ENCODE measurements at places on chromosomes 6 and 20. TPM values are rescaled to one million over a fixed set of nuclear protein-coding genes. Genes with fewer than 3 reads are reported as not detected.
A peak's percentile ranks its signal among the peaks of the same experiment; 100 is the strongest.

- ATAC-seq: no peak
Measured at GRCh38 chr6:43901733-43902230, 131.8 kb downstream of the VEGFA start.

DNA sequence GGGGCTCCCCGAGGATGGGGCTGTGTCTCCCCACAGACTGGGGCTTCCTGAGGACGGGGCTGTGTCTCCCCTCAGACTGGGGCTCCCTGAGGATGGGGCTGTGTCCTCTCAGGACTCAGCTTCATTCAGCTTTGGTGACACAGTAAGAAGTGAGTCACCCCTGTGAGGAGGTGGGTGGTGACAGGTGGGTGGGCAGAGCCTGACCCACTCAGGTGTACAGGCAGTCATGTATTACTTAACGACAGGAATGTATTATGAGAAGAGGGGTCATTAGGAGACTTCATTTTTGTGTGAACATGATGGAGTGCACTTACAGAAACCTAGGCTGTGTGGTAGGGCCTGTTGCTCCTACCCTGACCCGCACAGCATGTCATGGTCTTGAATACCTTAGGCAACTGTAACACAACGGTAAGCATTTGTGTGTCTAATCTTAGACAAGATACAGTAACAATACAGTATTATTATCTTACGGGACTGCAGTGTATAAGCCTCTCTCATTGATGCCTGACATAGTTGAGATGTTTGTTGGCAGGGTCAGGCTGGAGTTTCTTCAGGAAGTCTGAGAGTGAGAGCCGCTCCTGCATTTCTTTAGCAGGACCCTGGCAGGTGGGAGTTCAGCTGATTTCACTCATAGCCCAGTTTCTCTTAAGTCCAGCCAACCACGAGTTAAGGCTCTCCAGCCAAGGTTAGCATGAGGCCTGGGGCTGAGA is 10.9 kb upstream of the PGC start:
- no peak for ATAC-seq

DNA sequence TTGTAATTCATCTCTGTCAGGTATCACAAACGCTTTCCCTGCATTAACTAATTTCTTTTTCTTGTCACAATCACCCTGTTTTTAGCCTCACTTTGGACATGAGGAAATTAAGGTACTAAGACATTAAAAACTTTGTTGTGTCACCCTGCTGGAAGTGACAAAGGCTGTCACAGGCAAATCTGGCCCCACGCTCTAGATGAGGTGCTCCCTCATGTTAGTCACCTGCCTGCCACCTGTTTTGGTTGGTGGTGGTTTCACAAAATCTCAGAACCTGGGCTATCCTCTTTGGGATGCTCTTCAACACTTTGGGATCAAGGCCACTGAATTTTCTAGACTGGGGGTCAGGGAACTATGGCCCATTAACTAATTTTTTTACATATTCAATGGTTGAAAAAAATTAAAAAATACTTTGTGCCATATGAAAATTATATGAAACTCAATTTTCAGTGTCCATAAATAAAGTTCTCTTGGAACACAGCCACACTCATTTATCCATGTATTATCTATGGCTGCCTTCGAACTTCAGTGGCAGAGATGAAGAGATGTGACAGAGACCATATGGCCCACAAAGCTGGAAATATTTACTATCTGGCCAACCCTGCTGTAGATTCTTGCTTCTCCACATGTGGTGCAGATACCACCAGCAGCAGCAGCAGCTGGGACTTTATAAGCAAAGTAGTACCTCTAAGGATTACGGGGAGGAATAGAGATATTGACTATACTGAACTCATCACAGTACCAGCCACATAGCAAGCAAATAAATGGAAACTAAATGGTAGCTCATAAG is 16.1 kb upstream of the TNFAIP3 start:
- peak; percentile 15 for ATAC-seq

DNA sequence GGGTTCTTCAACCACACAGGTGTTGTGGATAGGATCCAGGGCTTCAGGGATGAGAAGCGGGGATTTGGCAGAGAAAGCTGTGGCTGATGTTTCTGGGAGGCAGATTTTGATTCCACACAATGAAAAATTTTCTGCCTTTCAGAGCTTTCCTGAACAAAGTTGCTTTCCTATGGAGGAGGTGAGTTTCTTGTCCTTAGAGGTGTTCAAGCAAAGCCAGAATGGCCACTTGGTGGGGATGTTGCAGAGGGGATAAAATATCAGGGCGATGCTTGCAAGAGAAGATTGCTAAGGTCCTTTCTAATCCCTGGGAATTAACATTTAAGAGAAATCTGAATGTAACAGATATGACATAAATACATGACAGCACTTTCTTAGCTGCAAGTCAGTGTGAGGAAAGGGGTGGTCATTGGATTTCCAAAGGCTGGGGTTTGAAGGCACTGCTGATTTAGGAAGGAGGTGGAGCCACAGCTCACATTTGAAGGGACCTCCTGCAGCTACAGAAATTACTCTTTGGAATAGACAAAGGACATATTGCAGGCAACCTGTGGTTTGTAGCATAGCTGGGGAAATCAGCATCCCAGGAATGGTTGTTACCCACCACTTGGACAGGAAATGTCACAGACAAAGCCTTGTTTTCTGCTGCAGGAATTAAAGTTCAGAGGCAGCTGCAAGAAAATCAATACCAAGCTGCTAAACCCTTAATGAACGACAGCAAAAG is 271.1 kb upstream of the CHD6 start:
- ATAC-seq: no peak

DNA sequence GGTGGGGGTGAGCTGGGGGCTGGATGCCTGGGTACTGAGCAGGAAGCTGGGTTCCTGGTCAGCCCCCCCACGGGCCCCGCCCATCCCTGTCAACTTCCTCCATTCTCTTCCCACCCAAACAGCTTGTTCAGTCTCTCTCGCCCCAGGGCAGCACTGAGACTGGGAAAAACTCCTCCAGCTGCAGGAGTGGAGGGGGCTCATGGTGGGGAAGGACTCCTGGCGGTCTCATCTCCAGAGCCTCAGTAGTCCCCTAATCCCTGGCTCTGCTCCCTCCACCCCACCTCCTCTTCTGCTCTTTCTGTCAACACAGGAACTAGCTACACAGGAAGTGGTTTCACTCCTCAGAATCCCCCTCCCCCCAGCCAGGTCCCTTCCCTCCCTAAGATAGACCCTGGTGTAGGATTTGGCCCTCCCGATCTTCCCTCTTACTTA is at the start of gene GPSM3:
Gene GPSM3, minus strand, starts transcription at position 36 of the 432 bp plus-strand sequence. CDS start 130 bp downstream, outside the sequence.
- no peak for ATAC-seq

AGER gene
- total RNA-seq: 50.2 TPM
